ENCODE measurements at places on chromosomes 16 and 17. TPM values are rescaled to one million over a fixed set of nuclear protein-coding genes. Genes with fewer than 3 reads are reported as not detected.

- peaks cover 10% of the 10 kb centered on the region for H3K4me1 ChIP-seq
- H3K36me3 ChIP-seq = peaks cover 9% of the 10 kb centered on the region
- no peak overlapping the region for H3K27ac ChIP-seq
- DNase-seq = no peak
- no peak overlapping the region for H3K4me3 ChIP-seq
Measured at GRCh38 chr17:37094391-37094790, 145.6 kb downstream of the AATF start.

GRCh38 chr17:73773702-73774101 lies 129.5 kb upstream of the SDK2 start:
- no peak for DNase-seq
- no peaks in the 10 kb centered on the region for H3K36me3 ChIP-seq
- H3K27me3 ChIP-seq = no peaks in the 10 kb centered on the region

DNA sequence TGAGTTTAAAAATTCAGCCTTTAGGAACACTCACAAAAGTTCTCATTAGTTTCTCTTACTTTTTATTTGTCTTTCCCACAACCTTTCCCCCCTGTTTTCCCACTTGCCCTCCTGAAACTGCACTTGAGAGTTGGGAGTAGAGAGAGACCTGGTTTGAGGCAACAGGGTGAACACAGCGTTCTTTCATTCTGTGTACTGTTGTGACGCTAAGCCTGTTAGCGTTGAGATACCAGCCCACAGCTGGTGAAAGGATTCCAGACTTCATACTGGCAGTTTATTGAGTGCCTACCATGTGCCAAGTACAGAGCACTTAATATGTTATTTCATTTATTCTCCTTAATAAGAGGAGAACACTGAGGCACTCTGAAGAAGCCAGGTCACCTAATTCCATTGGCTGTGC lies 10.3 kb downstream of the TNRC6C start:
- H3K27ac ChIP-seq = no peak overlapping the region
- no peaks in the 10 kb centered on the region for H3K27me3 ChIP-seq
- H3K36me3 ChIP-seq = peaks cover 2% of the 10 kb centered on the region
- DNase-seq = no peak

DNA sequence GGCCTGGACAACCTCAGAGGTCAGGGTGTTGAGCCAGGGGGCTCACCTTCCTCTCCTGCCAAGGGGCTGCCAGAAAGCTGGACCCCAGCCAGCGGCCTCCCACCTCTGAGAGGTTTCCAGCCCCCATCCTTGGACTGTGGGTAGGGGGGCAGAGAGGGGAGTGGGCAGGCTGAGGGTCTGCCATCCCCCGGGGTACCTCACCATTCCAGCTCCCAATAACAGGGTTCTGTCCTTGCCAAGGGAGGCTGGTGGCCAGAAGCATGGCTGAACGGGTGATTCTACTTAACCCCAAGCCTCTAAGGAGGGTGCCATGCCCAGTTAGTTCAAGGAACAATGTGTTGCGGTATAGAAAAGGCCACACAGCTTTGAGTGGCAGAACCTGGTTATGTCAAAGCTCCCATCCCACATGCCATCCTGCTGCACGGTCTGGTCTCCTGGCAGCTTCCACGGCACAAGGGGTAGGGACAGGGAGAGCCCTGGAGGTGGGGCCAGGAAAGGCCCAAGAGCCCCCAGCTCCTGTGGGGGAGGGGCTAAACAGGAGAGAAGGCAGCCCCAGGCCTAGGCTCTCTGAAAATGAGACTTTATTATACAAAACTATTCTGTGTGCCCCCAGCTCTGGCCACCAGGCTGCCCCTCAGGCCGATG lies 19.8 kb downstream of the B9D1 start:
- no peak overlapping the region for H3K4me3 ChIP-seq
- DNase-seq = no peak

The KRTAP9-2 gene
- not detected for total RNA-seq

DNA sequence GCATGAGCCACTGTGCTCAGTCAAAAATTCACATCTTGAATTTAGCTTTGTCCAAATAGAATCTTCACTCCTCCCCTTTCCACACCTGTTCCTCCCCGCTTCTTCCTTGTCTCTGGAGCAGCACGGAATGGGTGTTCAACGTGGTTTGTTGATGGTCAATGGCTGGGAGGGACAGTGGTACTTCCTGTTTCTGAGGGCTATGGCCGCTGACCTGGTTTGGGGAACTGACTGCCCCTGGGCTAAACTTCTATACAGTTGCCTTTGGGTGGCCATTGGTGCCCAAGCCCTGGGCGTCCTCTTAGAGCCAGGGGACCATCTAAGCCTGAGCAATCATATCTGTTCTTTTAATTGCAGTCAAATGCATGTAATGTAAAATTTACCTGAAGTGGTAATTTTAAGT lies 19.1 kb upstream of the WFIKKN2 start:
- no peak overlapping the region for H3K27ac ChIP-seq
- no peak overlapping the region for H3K4me3 ChIP-seq
- peaks cover 7% of the 10 kb centered on the region for H3K4me1 ChIP-seq
- DNase-seq = no peak
- no peaks in the 10 kb centered on the region for H3K36me3 ChIP-seq
